H1 (cell line): ENCODE measurements at places on chromosomes 5 and 9. TPM values are rescaled to one million over a fixed set of nuclear protein-coding genes. Genes with fewer than 3 reads are reported as not detected.

Gene CMBL
- total RNA-seq: 27.9 and 30.9 TPM in 2 replicates

Gene SPATA6L
- total RNA-seq: 0.55 and 1.1 TPM in 2 replicates

Gene NR2F1-AS1
- 1.6 and 2.1 TPM in 2 replicates for total RNA-seq

Gene IFNK
- not detected in 2 replicates for total RNA-seq

Gene SLC34A3
- total RNA-seq: not detected in 2 replicates

Gene SLC6A3
- 0.46 and 0.48 TPM in 2 replicates for total RNA-seq

Gene SAPCD2
- 30.3 and 32.1 TPM in 2 replicates for total RNA-seq

- DNase-seq: no peak
Observed at GRCh38 chr9:92185681-92186080, 70.5 kb upstream of the SPTLC1 start.

DNA sequence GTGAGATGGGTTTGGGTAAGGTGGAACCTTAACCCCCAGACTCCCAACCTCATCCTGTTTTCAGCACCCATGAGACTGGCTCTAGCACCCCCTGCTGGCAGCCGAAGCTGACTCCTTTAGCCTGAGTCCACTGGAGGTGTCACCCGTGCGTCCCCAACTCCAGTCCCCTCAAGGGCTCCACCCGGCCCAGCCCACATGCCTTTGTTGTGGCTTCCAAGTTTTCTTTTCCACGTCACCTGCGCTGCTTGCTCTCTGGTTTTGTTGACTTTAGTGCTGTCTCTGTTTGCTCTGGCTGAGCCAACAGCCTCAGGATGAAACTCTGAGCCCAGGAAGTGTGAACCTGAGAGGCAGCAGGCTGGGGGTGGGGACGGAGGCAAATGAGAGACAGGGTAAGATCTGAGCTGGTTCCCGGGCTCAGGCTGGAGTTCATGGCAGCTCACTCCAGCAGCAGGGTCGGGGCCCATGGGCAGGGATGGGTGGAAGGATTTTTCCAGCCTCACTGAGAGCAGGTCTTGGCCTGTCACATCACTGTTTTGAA is 13.2 kb upstream of the AQP7 start:
- peak; percentile 41 for DNase-seq

- DNase-seq: no peak
Observed at GRCh38 chr5:108101130-108101529, 280.8 kb downstream of the FBXL17 start.

DNA sequence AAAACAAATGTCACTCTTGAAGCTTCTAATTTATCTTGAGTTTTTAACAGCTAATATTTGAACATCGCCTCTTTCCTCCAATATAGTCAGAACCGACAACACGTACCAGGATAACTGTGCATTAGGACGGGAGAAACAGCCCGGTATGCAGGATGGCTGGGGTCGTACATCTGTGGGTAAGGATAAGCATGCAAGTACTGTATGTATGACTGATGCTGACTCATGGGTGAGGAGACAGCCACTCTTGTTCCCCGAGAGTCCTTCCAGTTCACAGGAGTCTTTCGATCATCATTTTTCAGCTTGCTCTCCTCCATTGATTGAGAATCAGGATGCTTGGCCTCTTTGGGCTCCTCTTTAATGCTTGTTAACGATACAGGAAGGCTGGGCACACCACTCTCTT is 102.3 kb downstream of the ZNF608 start:
- DNase-seq: no peak

GRCh38 chr5:109905906-109906305 is 216.2 kb downstream of the MAN2A1 start:
- DNase-seq: no peak

GRCh38 chr5:1330847-1331831 is 13.8 kb downstream of the CLPTM1L start:
- DNase-seq: no peak

GRCh38 chr9:89864731-89865130 is 259.9 kb downstream of the GADD45G start:
- DNase-seq: no peak
